ENCODE measurements at places on chromosomes 5 and 9.

DNA sequence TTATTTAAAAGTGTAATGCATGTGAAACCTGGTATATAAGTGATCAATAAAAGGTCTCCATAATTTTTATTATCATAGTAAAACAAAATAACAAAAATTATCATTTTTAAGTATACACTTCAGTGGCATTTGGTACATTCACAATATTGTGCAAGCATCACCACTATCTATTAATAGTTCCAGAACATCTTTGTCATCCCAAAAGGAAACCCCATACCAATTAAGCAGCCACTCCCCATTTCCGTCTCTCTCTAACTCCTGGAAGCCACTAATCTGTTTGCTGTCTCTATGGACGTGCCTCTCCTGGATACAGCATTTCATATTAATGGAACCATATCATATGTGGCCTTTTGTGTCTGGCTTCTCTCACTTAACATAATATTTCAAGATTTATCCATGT, 7.6 kb downstream of the OLFML2A start:
- no peak for DNase-seq

- DNase-seq = no peak
Measured at GRCh38 chr5:77066184-77066583, 20.9 kb downstream of the ZBED3 start.

DNA sequence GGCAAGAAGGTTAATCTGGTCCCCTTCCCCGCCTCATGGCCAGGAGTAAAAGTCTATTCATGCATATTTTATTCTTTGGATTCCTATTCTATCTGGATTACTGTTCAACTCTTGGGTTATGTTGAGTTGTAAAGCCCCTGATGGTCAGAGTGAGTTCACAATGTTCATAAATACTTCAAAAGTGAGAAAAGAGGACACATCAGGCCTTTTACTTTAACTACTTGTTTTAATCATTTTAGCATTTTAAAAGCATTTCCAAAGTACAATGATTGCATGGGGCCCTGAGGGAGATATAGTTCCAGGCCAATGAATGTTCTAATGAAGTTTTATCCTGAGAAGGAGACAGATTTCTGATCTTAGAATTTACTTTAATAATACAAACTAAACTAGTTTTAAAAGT, 93.9 kb downstream of the BOD1 start:
- DNase-seq = no peak

DNA sequence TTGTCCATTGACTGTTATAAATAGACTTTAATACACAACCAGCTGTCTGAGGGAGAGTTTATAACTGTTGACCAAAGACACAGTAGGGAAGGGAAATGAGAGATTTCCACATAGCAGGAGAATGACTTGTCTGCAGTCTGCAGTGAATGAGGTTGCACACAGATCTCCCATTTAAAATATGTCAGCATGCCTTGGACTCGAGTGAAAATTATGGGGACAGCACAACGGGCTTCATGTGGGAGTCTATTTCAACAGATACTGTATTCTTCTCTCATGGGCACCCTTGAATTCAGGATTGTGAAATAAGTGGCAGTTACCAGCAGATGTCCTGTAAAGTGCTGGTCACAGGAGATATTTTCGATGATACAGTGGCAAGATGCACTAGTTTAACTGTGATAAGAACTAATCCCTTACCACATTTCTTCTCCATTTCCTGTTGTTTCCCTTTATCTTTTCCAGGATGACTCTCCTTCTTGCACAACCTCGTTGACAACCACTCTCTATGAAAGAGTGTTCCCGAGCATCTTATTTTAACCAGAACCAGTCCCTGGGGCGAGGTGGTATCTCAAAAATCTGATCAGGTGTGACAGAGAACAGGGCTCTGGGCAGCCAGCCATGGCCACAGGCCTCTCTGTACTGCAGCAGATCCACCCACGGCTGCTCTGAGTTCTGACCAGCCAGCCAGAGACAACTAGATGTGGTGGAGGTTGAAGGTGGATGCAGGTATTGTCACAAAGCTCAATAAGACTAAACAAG, 51.5 kb upstream of the MAP3K1 start:
- DNase-seq = peak; percentile 17

GRCh38 chr5:122751293-122751782, 23.5 kb upstream of the SNX2 start:
- DNase-seq = no peak

DNA sequence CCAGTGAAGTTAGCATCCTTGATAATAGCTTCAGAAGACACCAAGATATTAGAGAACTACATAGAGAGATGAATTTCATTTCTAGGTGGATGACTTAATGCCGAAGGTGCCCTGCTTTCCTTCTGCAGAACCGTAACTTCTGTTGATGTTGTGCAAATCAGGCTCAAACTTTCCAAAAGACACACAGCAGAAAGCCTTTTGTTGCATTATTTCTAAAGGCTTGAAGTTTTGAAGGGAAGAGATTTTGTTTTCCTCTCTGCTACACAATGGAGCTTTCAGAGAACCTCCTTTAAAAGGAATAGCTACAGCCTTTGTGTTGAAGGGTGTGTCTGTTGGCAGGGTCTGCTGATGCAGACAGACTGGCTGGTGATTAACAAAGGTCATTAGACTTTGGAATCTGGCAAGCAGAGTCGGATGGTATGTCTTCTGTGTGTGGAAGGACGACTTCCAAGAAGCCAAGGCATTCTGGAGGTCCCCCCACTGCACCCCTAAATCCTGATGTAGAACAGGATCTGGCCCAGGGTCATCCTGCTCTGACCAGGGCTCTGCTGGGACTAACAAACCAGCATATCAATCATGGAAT, 57.8 kb downstream of the ZNF462 start:
- DNase-seq = no peak

DNA sequence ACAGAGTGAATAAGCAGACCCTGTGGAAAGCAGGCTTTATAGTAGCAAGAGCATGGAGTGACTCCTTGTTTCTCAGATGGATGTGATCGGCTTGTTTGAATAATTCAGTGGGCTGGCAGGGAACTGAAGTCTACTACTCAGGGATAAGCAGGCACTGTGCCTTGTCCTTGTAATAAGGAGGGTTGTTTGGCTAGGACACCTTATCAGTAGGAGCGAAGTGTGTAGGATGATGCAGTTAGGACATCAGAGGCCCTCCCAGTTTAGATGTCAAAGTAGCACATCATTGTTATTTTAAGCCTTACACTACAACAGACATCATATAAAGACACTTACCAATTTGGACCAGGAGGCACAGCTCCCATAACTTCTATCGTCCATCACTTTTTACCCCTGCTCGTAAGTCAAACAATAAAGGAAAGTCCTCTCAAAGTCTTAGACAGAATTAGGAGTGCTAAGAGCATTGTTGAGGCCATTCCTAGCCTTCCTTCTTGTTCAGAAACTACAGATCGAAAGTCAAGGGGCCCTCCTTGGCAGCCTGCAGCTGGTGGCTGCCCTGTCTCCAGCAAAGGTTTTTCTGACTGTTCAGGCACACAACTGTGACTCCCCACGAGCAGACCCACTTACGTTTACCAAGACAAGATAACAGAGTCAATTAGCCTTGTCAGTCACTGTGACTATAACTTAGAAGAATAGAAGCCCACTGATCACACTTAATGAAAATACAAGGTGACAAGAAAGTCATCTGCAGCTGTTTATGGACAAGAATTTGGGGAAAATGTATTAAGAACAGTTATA, 218.6 kb downstream of the SNX18 start:
- no peak for DNase-seq

DNA sequence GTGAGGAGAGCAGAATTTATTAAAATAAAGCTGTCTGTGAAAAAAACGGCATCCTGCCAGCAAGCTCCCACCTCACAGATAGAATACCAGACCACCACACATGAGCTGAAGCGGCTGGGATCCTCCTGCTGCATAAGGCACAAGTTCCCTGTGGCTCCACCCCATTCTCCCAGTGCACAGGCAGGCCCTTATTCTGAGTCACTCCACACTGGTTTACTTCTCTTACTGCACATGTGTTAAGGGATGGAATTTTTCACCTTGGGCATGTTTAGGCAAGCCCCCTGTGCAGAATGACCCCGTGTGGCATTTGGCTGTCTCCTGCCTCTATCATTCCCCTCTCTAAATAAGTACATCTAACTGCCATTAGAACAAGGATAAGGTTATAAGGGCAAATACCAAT, 115.0 kb upstream of the ELAVL2 start:
- no peak for DNase-seq

GRCh38 chr9:109467936-109468335, 30.2 kb downstream of the PTPN3 start:
- no peak for DNase-seq

GRCh38 chr9:134341306-134341705, 15.1 kb downstream of the RXRA start:
- DNase-seq = no peak

- DNase-seq = no peak
Measured at GRCh38 chr5:52864884-52865283, 77.2 kb downstream of the ITGA1 start.

DNA sequence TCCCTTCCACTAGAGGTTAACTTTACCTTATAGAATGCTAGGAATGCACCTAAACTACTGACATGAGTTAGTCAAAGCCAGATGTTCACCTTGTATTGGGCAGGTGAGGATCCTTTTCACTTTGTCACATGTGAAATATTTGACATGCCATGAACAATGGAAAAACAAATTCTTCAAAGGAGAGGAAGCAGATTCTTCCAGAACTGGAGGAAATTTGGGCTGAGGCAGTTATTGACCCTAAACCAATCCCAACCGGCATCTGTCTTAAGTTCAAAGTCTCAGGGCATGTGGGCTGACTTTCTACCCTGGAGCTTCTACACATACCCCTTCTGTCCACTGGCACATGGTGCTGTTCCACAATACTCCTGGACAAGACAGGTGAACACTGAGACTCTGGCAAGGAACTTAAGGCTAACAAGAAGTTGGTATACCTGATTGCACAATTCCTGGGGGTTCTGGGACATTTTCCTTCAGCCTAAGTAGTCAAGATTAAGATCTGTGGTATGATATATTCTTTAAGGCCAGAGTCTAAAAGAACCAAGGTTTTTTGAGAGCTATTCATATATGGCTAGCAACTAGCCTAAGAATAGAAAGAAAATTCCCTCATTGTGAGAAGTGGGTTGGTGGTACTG, 2.6 kb downstream of the VLDLR start:
- DNase-seq = no peak

DNA sequence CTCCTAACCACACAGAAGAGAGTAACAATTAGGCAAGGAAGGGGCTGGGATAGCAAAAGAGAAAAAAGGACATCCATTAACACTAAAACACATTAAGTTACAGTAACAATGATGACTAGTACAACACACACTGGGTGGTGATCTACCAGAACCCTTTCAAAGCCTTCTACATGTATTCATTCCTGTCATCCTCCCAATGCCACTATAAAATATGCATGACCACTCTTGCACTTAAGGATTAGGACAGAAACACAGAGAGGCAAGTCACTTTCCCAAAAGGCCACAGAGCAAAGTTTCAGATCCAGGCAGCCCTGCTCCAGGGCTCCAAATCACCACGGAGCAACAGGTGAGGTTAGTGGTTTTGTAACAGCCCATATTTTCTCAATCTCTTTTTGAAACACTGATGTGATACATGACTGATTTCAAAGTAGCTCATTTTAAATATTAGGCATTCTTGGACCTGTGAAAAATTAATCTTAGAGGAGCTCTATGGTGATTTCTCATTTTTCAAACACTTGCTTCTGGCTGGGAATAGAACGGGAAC, 86.7 kb downstream of the AUH start:
- no peak for DNase-seq

DNA sequence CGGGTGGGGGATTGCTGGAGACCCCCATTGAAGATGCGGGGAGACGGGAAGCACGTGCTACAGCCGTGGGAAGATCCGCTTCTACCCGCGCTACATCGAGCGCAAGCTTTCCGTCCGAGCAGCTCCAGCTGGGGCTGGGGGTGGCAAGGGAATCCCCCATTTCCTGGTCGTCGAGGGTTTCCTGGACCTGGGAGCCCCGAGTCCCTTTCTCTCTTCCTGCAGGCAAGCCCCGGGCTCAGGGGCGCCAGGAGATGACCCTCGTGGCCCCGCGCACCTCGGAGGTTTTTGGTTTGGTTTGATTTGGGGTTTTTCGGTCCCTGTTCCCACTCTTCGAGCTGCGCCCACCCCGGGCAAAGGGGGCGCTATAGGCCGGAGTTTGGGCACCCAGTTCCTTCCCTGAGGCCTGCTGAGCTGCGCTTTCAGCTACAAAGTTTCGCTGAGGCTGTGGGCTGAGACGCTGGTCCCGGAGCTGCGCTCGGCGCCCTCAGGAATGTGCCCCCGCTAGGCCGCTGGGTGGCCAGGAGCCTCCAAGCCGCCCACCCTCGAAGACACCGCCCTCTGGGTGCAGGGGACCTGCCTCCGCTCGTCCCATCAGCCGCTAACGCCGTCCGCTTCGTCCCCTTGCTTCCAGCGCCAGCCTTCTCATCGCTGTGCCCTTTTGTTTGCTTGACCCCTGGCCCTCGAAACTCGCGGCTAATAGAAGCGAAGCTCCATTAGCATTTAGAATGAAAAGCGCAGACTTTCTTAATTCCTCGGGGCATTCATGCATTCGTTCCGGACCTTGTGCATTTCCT, 2.9 kb downstream of the NR4A3 start:
- DNase-seq = no peak

- peak; percentile 44 for DNase-seq
Measured at GRCh38 chr5:140348104-140348503, 1.7 kb upstream of the HBEGF start.

DNA sequence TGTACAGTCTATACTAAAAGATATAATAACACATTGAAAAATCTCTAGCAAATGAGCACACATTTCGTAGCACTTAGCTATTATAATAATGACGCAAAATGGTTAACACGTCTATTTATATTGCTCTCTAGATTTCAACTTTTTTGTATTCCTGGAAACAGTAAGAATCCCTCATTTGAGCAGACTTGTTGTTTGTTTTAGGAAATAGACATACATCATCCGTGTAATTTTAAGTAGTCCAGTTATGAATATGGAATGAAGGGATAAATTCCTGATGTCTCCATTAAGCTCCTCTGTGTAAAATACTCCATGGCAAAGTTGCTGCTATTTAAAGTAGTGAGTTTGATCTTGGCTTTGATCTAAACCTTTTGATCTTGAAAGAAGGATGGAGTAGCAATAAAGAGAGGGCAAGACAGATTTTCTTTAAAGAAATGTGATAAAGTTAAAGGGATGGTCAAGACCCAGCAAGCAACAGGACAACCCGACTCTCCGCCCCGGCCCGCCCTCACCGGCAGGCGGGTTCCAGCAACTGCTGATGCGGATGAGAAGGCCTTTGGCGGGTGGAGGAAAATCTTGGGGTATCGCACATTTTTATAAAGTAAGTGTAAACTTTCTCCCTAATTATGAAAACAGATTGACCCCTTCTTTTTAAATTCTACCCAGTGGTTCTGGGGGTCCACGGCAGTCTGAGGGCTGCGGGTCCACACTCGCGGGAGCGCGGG, 277.4 kb downstream of the AOPEP start:
- DNase-seq = no peak

DNA sequence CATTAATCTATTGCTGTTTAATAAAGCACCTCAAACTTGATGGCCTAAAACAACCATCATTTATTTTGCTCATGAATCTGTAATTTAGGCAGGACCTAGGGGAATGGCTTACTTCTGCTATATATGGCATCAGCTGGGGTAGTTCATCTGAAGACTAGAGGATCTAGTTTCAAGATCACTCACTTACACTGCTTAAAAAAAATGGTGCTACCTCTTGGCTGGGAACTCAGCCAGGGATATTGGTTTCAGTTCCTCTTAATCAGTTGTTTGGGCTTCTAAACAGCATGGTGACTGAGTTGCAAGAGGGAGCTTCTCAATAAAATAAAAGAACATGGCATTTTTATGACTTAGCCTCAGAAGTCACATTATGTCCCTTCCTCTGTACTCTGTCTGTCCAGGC, 142.0 kb downstream of the FAM114A2 start:
- DNase-seq = peak; percentile 62
